Bone marrow (tissue), 2 donors: ENCODE measurements at places on chromosomes 5 and 9.

DNA sequence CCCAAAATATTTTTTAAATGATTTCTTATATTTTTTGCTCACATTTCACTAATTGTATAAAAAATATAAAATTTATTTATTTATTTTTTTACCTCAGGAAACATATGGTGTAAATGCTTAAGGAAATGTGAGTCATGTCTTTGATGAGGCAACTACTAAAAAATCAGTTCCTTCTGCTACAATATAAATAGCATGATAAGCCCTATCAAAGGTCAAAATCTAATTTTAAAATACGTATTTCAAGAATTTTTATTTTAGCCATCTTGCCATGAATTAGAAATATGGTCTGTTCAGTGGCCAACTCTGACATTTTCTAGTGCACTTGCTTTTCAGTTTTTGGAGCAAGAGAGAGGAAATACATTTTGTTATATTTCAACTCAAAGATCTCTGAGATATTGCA, 50.5 kb downstream of the PDE4D start:
- no peak for DNase-seq

DNA sequence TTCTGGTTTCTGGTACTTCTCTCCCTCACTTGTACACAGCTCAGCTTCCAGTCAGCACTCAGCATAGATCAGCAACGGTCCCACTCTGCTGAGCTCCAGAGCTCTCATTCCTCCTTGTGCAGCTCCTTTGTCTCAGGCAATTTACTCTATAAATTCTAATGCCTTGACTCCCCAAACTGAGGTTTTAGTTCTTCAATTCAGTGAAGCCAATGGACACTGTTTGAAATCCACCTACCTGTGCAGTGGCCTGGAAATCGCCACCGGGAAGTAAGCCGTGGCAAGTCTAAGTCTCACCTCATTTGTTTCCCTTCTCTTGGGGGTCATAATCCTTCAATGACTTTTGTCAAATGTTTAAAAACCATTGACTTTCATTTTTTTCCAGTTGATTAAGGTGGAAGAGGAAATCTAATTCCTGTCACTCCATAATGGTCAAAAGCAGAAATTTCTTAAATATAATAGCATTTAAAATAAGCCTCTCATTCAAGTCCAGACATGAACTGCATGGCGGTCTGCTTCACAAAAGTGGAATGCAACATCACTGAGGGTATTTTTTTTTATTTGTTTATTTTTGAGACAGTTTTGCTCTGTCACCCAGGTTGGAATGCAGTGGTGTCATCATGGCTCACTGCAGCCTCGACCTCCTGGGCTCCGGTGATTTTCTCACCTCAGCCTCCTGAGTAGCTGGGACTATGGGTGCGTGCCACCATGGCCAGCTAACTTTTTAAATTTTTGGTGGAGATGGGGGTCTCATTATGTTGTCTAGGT, 79.6 kb downstream of the C7 start:
- no peak for DNase-seq

- no peak for DNase-seq
These were observed 46.5 kb downstream of the MARCHF3 start for GRCh38 chr5:126983874-126984266.

DNA sequence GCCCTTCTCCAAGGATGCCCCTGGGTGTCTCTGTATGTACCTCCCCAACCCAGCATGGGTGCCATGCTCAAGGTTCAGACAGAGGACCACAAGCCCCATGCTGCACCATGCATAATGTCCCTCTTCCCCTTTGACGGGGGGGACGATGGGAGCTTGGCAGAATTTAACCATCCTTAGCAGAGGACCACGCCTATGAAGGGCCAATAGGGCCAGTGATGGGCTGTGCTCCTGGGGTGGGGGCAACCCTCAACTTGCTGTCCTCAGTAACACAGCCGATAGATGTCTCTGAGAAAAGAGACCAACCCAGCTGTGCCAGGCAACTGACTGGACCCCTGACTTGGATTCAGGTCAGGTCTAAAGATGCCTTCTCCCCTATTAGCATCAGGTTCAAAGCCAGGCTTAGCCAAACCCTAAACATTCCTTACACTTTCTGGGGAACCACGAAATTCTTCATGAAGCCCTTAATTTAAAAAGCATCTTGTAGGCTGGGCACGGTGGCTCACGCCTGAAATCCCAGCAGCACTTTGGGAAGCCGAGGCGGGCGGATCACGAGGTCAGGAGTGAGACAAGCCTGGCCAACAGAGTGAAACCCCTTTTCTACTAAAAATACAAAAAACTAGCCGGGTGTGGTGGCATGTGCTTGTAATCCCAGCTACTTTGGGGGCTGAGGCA, 20.7 kb upstream of the JADE2 start:
- no peak for DNase-seq

- DNase-seq: no peak
These were observed 119.5 kb downstream of the TRPM3 start for GRCh38 chr9:71001780-71002386.

GRCh38 chr5:38434966-38435705, 121.3 kb downstream of the LIFR start:
- DNase-seq: no peak

GRCh38 chr5:141135030-141135717, at the start of gene PCDHB5:
Gene PCDHB5, plus strand, starts transcription at chr5:141135206. Its CDS starts 229 bp downstream, at chr5:141135435.
- no peak for DNase-seq

GRCh38 chr9:4280605-4281004, 19.3 kb downstream of the GLIS3 start:
- no peak for DNase-seq

- DNase-seq: no peak
These were observed 105.0 kb upstream of the TUT7 start for GRCh38 chr9:86459191-86459590.
